ENCODE measurements at places on chromosomes 3 and 15. TPM values are rescaled to one million over a fixed set of nuclear protein-coding genes. Genes with fewer than 3 reads are reported as not detected.

RASL12 gene
- polyA plus RNA-seq = 9.1 TPM

DNA sequence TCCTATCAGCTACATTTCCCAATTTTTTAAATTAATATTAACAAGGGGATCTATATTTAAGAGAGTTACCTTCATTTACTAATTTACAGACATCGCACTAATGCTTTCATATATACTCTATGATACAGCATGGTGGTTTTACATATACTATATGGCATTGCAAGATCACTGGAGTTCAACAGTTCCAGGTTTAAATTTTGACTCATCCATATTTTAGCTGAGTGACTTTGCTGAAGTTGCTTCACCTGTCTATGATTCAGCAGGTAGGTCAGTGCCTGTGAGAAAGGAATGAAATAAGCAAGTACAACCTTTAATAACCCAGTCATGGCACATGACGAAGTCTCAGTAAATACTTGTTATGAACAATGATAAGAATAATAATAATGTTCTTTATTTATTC, 211.1 kb downstream of the P3H2 start:
- no peak for DNase-seq

GRCh38 chr3:45253316-45253715, 27.2 kb upstream of the TMEM158 start:
- no peak for DNase-seq

PLA2G4F gene
- polyA plus RNA-seq = not detected

GRCh38 chr3:41357271-41357670, 158.0 kb downstream of the CTNNB1 start:
- no peak for DNase-seq

DNA sequence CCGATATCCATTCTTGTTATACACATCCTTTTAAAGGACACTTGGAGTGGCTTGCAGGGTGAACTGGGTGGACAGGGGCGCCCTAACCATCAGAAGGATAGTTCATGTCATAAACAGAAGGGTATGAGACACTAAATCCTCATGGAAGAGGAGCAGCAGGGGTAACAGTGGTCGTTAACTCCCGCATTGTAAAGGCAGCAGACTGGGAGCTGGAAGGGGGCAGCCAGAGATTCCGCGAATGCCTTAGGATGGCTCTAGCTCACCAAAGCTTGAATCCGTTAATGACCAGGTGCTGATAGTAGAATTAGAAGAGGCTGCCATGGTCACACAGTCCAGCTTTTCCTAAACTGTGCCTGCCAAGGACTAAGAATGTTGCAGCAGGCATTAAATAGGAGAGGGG, 85.2 kb upstream of the ANKRD34C start:
- DNase-seq = no peak

KLHL6 gene
- 0.15 TPM for polyA plus RNA-seq

SCN11A gene
- polyA plus RNA-seq = not detected

DNA sequence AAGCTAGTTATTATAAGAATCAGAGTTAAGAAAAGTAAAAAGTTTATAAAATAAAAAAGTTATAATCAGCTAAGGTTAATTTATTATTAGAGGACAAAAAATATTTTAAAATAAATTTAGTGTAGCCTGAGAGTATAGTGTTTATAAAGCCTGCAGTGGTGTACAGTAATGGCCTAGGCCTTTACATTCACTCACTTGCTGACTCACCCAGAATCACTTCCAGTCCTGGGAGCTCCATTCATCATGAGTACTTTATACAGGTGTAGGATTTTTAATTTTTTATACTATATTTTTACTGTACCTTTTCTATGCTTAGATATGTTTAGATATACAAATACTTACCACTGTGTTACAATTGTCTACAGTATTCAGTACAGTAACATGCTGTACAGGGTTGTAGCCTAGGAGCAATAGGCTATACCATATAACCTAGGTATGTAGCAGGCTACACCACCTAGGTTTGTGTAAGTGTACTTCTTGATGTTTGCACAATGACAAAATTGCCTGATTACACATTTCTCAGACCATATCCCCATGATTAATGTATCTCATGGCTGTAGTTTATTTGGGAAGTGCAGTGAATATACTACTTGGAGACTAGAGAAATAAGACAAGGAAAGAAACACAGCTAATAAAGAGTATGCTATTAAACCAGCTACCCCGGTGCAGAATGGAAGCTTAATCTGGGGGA, 101.9 kb upstream of the GALNT15 start:
- no peak for DNase-seq

ACKR4 gene
- not detected for polyA plus RNA-seq

- DNase-seq = no peak
Measured at GRCh38 chr3:48727511-48727910, 10.5 kb upstream of the IP6K2 start.

GRCh38 chr3:188319569-188319968, 165.6 kb downstream of the LPP start:
- DNase-seq = no peak

DNA sequence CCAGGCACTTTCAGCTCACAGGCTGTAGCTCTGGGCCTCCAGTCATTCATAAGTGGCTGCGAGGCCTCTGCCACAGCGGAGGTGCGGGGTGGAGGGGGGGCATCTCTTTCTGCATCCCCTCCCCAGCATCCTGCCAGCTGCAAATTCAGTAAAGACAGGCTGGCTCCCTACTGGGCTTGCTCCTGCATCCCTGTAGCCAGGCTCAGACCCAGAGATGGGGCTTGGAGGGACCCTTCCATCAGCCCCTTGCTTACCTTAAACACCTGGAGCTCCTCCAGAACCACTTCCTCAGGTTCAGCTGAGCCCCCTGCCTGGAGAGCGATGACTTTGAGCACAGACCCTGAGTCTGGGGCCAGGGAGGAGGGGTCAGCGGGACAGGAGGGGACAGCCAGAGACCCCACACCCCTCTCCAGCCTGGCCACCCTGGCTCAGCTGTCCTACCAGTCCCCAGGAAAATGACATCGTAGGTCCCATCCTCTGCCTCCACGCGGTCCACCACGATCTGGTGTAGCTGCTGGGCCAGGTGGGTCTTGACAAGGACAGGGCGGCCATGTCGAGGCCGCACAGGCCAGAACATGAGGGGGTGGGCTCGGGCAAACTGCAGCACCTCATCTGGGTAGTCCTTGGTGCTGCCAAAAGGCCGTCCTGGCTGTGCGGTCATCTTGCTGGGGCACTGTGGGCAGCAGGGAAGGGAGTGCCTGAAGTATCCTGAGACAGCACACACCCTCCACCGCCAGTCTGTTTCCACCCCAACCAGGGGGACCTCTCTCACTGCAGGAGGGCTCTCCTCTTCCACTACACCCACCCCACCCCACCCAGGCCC, 5.3 kb downstream of the SEMA3G start:
- no peak for DNase-seq

XCR1 gene
- polyA plus RNA-seq = not detected

DNA sequence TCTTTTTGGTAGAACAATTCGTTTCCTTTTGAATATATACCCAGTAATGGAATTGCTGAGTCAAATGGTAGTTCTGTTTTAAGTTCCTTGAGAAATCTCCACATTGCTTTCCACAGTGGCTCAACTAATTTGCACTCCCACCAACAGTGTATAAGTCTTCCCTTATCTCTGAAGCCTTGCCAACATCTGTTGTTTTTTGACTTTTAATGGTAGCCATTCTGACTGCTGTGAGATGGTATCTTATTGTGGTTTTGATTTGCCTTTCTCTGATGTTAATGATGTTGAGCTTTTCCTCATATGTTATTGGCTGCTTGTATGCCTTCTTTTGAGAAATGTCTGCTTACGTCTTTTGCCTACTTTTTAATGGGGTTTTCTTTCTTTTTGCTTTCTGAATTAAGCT, 270.6 kb upstream of the MEIS2 start:
- no peak for DNase-seq

GRCh38 chr15:39884351-39884750, 35.7 kb downstream of the GPR176 start:
- no peak for DNase-seq

DNA sequence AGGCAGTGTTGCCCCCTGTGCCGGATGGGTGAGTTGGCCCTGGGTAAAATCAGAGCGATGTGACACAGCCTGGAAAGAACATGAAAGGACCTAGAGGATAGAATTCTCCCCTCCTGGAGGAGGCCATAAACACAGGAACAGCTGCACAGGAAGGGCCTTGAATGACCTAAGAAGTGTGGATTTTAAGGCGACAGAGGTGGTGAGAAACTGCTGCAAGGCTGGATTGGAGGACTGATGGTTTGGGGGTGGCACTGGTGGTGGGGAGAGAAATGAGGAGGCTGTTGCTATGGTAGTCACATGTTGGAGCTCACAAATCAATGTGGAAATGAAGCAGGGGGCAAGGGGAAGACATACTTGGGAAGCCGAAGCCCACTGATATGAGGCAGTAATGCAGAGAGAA, 13.8 kb downstream of the XIRP1 start:
- DNase-seq = no peak

CEP63 gene
- 16.6 TPM for polyA plus RNA-seq

- DNase-seq = no peak
Measured at GRCh38 chr3:52319921-52320595, 3.9 kb downstream of the DNAH1 start.

Data from brain (organoid and tissue), 16 donors.